Sigmoid colon (tissue), 7 donors: ENCODE measurements at places on chromosomes 11 and 22. TPM values are rescaled to one million over a fixed set of nuclear protein-coding genes. Genes with fewer than 3 reads are reported as not detected.

- no peaks in the 10 kb centered on the region for H3K27me3 ChIP-seq
- no peak overlapping the region for H3K4me3 ChIP-seq
- H3K27ac ChIP-seq = no peak overlapping the region
- DNase-seq = no peak
Observed at GRCh38 chr11:114724916-114725524, 46.7 kb downstream of the NXPE2 start.

GRCh38 chr22:46484861-46485595 lies 52.4 kb downstream of the CELSR1 start:
- H3K4me1 ChIP-seq = no peaks in the 10 kb centered on the region
- DNase-seq = no peak
- no peak overlapping the region for H3K4me3 ChIP-seq
- no peaks in the 10 kb centered on the region for H3K27me3 ChIP-seq

DNA sequence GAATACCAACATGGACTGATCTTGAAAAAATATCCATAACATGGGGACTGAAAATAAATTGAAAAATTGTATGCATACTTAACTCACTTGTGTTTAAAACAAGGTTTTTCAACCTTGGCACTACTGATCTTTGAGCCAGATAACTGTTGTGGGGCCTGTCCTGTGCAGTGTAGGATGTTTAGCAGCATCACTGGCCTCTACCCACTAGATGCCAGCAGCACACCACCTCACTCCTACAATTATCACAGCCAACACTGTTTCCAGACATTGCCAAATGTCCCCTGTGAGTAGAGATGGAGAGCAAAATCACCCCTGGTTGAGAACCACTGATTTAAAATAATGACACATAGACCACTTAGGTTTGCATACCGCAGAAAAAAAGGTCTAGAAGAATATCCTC lies 45.0 kb upstream of the SLC1A2 start:
- no peaks in the 10 kb centered on the region for H3K27me3 ChIP-seq
- H3K36me3 ChIP-seq = no peaks in the 10 kb centered on the region
- no peaks in the 10 kb centered on the region for H3K4me1 ChIP-seq
- no peak for DNase-seq
- H3K27ac ChIP-seq = no peak overlapping the region

GRCh38 chr11:6225896-6226295 lies 8.5 kb downstream of the FHIP1B start:
- no peak overlapping the region for H3K27ac ChIP-seq
- no peak for DNase-seq
- H3K4me3 ChIP-seq = no peak overlapping the region
- no peaks in the 10 kb centered on the region for H3K27me3 ChIP-seq

GRCh38 chr11:100638648-100639047 lies 48.4 kb upstream of the ARHGAP42 start:
- no peak for DNase-seq
- peaks cover 27% of the 10 kb centered on the region for H3K4me1 ChIP-seq
- peak overlapping the region; percentile 45 for H3K27ac ChIP-seq
- no peaks in the 10 kb centered on the region for H3K36me3 ChIP-seq
- H3K4me3 ChIP-seq = no peak overlapping the region

GRCh38 chr22:35524966-35525686 lies 15.5 kb upstream of the RASD2 start:
- DNase-seq = peak; percentile 92
- peaks cover 7% of the 10 kb centered on the region for H3K4me1 ChIP-seq
- no peak overlapping the region for H3K4me3 ChIP-seq
- H3K36me3 ChIP-seq = no peaks in the 10 kb centered on the region
- H3K27me3 ChIP-seq = no peaks in the 10 kb centered on the region
- peak overlapping the region; percentile 76 for H3K27ac ChIP-seq

DNA sequence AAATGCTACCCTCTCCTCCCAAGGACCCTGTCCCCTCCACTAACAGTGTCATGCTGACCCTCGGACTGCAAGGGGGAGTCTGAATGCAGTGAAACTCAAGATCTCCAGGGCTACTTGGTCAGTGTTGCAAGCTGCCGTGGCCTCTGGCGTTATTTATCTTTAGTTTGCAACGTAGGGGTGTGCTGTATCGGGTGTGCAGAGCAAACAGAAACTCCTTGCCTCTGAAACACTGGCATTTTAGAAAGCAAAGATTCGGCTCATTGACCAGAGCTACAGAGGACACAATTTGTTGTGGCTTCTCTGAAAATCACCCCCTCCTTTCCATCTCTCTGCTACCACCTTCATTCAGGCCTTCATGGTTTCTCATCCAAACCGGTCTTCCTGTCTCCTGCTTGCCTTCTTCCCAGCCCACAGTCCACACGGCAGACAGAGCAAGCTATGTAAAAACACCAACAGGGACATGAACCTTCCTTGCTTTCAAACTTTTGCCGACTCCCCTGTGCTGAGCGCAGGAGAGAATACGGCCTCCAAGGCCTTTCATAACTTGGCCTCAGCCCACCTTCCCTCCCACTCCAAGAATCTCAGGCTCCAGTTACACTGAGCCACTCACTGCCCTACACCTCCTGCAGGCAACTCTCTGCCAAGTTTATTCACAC lies 14.9 kb downstream of the FZD4 start:
- H3K36me3 ChIP-seq = no peaks in the 10 kb centered on the region
- H3K27me3 ChIP-seq = no peaks in the 10 kb centered on the region
- H3K27ac ChIP-seq = peak overlapping the region; percentile 83
- peaks cover 57% of the 10 kb centered on the region for H3K4me1 ChIP-seq
- DNase-seq = peak; percentile 85
- H3K4me3 ChIP-seq = peak overlapping the region; percentile 31

DNA sequence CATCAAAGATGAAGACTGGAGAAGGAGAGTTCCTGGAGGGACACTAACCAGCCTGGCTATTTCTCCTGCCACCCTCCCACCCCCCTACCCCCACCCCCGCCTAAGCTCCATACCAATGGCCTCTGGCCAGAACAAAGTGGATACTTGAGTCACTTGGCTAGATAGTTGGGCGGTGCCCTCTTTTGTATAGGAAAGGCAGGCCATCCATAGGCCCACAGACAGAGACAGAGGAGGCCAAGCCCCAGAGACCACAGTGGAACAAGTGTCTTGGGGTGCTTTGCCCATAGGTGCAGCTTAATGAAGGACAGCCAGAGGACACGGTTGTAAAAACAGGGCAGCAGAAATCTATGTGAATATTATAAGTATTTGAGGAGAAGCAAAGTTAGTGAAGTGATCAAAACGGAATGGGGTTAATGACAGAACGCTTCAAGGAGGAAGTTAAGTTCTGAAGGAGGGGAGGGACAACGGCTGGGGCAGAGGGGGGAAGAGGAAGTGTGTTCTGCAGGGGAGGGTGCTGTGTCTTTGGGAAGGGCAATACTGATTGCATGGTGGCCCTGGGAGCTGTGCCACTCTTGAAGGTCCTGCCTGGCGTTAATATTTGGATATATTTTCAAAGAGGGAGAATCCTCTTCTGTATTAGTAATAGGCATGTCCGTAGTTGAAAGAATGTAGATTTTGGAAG lies 32.7 kb downstream of the FLI1 start:
- H3K27ac ChIP-seq = peak overlapping the region; percentile 29
- no peak overlapping the region for H3K4me3 ChIP-seq
- no peaks in the 10 kb centered on the region for H3K36me3 ChIP-seq
- H3K27me3 ChIP-seq = no peaks in the 10 kb centered on the region
- no peak for DNase-seq

GRCh38 chr11:119420631-119421030 lies 2.3 kb downstream of the THY1 start:
- H3K4me3 ChIP-seq = no peak overlapping the region
- peaks cover 66% of the 10 kb centered on the region for H3K4me1 ChIP-seq
- peaks cover 21% of the 10 kb centered on the region for H3K27me3 ChIP-seq
- no peak overlapping the region for H3K27ac ChIP-seq
- no peaks in the 10 kb centered on the region for H3K36me3 ChIP-seq
- DNase-seq = no peak

- H3K36me3 ChIP-seq = no peaks in the 10 kb centered on the region
- no peak for DNase-seq
- no peak overlapping the region for H3K27ac ChIP-seq
Observed at GRCh38 chr11:35723493-35723892, 60.9 kb downstream of the TRIM44 start.

GRCh38 chr11:109939166-109939810 lies 153.9 kb upstream of the ZC3H12C start:
- no peaks in the 10 kb centered on the region for H3K4me1 ChIP-seq
- H3K4me3 ChIP-seq = no peak overlapping the region
- H3K27ac ChIP-seq = no peak overlapping the region
- no peaks in the 10 kb centered on the region for H3K27me3 ChIP-seq
- DNase-seq = no peak

Gene OR8A1
- not detected for total RNA-seq

DNA sequence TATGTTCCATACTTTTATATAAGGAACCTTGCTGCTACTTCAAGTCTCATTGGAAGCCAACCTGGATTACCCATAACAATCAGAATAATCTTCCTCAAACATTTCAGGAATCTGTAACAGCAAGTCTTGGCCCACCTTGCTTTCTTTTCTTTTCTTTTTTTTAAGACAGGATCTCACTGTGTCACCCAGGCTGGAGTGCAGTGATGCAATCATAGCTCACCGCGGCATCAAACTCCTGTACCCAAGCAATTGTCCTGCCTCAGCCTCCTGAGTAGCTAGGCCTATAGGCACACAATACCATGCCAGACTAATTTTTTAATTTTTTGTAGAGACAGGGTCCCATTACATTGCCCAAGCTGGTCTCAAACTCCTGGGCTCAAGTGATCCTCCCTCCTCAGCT lies 29.3 kb upstream of the PRDM10 start:
- H3K27ac ChIP-seq = no peak overlapping the region
- no peak for DNase-seq

Gene PLA2G6
- total RNA-seq = 33.5 TPM

Gene MUC5B
- not detected for total RNA-seq

- H3K36me3 ChIP-seq = peaks cover 15% of the 10 kb centered on the region
- H3K4me1 ChIP-seq = peaks cover 46% of the 10 kb centered on the region
- peak overlapping the region; percentile 7 for H3K4me3 ChIP-seq
- no peak for DNase-seq
- H3K27ac ChIP-seq = peak overlapping the region; percentile 87
Observed at GRCh38 chr11:45209000-45209879, 62.8 kb downstream of the PRDM11 start.

Gene SCN4B
- total RNA-seq = 2.2 TPM

Gene ARHGAP32
- 18.1 TPM for total RNA-seq

- no peak overlapping the region for H3K4me3 ChIP-seq
- H3K36me3 ChIP-seq = no peaks in the 10 kb centered on the region
- H3K4me1 ChIP-seq = peaks cover 3% of the 10 kb centered on the region
- no peaks in the 10 kb centered on the region for H3K27me3 ChIP-seq
- no peak overlapping the region for H3K27ac ChIP-seq
- no peak for DNase-seq
Observed at GRCh38 chr11:100769165-100769564, 82.1 kb downstream of the ARHGAP42 start.

DNA sequence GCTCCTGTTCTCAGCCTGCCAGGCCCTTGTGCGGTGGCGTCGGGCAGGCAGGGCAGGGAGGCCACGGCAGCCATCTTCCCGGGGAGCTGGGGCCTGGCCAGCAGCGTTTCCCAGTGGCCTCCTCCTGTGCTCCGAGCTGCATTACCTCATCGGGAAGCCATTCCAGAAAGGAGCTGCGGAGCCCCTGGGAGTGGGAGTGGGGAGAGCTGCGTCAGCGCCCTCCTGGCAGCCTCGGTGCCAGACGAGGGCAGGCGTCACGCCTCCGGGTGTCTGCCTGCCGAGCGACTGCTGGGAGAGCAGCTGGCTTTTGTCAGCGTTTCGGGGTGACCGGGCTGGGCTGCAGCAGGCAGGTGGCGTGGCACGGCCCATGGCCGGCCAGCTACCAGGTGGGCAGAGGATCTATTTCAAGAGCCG lies 30.9 kb upstream of the WNT7B start:
- peak; percentile 96 for DNase-seq
- H3K36me3 ChIP-seq = no peaks in the 10 kb centered on the region
- peak overlapping the region; percentile 92 for H3K27ac ChIP-seq
- H3K27me3 ChIP-seq = no peaks in the 10 kb centered on the region
- H3K4me3 ChIP-seq = no peak overlapping the region

- H3K36me3 ChIP-seq = no peaks in the 10 kb centered on the region
- no peaks in the 10 kb centered on the region for H3K4me1 ChIP-seq
- no peak overlapping the region for H3K27ac ChIP-seq
- no peaks in the 10 kb centered on the region for H3K27me3 ChIP-seq
- peak overlapping the region; percentile 11 for H3K4me3 ChIP-seq
Observed at GRCh38 chr11:77147668-77148321, 19.7 kb downstream of the MYO7A start.

Gene MUC6
- not detected for total RNA-seq

- no peaks in the 10 kb centered on the region for H3K36me3 ChIP-seq
- H3K27ac ChIP-seq = peak overlapping the region; percentile 41
- H3K27me3 ChIP-seq = no peaks in the 10 kb centered on the region
- peak overlapping the region; percentile 82 for H3K4me3 ChIP-seq
Observed at GRCh38 chr22:46578824-46579561, 41.2 kb upstream of the GRAMD4 start.

GRCh38 chr11:76551400-76551799 lies 106.6 kb downstream of the EMSY start:
- H3K4me1 ChIP-seq = no peaks in the 10 kb centered on the region
- H3K27me3 ChIP-seq = no peaks in the 10 kb centered on the region
- H3K27ac ChIP-seq = no peak overlapping the region
- no peaks in the 10 kb centered on the region for H3K36me3 ChIP-seq

GRCh38 chr11:57397394-57397990 lies 7.0 kb upstream of the PRG2 start:
- no peaks in the 10 kb centered on the region for H3K4me1 ChIP-seq
- H3K27ac ChIP-seq = no peak overlapping the region
- no peaks in the 10 kb centered on the region for H3K27me3 ChIP-seq
- DNase-seq = no peak
- H3K4me3 ChIP-seq = no peak overlapping the region
- H3K36me3 ChIP-seq = no peaks in the 10 kb centered on the region

GRCh38 chr11:2888266-2888968 lies 2.8 kb upstream of the CDKN1C start:
- peak; percentile 96 for DNase-seq
- H3K4me3 ChIP-seq = no peak overlapping the region
- peaks cover 44% of the 10 kb centered on the region for H3K4me1 ChIP-seq

Gene SPTBN2
- 4.9 TPM for total RNA-seq

- DNase-seq = no peak
- H3K4me3 ChIP-seq = no peak overlapping the region
- no peaks in the 10 kb centered on the region for H3K27me3 ChIP-seq
- no peaks in the 10 kb centered on the region for H3K36me3 ChIP-seq
Observed at GRCh38 chr11:104465321-104465720, 301.4 kb upstream of the PDGFD start.
